AML-193 (cell line): ENCODE measurements at places on chromosomes 3 and 15.
A peak's percentile ranks its signal among the peaks of the same experiment; 100 is the strongest.

GRCh38 chr15:39393575-39394335 is 187.1 kb upstream of the THBS1 start:
- no peak for DNase-seq

DNA sequence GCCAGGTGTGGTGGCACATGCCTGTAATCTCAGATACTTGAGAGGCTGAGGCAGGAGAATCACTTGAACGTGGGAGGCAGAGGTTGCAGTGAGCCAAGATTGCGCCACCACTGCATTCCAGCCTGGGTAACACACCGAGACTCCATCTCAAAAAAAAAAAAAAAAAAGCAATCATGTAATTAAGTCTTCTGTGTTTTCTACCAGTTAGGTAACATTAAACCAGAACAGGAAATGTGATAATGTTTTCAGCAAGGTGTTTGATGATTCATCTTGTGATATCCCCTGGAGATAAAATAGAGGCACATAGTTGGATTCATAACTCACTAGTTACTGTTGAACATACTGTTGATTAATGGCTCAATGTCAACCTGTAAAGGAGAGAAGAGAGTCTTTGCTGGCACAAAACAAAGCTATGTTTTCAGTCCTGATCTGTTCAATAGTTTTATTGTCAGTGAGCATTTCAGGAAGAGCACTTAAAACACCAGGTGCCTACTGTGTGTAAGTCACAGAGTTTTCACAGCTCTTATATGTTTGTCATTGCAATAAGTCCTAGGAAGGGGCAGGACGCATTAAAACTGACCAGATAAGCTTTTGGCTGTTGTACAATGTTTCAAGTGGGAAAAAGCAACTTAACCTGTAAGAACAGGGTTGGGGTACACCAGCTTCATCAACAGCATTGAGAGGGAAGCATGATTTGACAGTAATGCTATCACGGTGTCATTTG is 19.5 kb downstream of the DNAJB11 start:
- no peak for DNase-seq

GRCh38 chr15:100229181-100230163 is 112.3 kb downstream of the ADAMTS17 start:
- no peak for DNase-seq

DNA sequence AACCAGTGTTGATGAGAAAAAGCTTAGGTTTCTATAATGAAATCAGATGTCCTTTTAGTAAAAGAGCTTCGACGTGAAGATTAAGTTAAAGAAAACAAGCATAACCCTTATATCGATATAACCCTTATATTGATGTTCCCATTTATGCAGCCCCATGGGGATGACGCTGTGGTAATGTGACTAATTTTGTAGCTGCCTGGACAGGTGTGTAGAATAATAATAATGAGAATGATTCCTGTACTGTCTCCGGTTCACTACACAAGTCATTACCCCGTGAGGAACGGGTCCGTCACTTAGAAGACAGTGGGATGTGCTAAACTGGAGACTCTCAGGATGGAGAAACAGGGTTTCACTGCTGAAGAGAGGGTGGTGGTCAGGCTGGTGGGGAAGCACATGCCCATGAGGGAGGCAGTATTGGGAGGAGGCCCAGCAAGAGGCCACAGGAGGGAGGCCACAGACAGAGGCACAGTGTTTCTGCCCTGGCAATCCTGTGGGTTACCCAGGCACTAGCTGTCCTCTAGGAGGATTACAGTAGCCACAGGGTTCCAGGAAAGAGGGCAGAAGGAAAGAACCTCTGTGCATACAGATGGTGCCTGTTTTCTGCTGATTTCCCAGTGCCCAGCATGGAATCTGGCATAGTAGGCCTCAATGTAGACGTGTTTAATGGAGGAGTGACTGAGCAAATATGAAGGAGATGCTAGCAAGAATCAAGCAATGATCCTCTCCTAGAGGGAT is 191.1 kb upstream of the TSC22D2 start:
- DNase-seq, result no peak

DNA sequence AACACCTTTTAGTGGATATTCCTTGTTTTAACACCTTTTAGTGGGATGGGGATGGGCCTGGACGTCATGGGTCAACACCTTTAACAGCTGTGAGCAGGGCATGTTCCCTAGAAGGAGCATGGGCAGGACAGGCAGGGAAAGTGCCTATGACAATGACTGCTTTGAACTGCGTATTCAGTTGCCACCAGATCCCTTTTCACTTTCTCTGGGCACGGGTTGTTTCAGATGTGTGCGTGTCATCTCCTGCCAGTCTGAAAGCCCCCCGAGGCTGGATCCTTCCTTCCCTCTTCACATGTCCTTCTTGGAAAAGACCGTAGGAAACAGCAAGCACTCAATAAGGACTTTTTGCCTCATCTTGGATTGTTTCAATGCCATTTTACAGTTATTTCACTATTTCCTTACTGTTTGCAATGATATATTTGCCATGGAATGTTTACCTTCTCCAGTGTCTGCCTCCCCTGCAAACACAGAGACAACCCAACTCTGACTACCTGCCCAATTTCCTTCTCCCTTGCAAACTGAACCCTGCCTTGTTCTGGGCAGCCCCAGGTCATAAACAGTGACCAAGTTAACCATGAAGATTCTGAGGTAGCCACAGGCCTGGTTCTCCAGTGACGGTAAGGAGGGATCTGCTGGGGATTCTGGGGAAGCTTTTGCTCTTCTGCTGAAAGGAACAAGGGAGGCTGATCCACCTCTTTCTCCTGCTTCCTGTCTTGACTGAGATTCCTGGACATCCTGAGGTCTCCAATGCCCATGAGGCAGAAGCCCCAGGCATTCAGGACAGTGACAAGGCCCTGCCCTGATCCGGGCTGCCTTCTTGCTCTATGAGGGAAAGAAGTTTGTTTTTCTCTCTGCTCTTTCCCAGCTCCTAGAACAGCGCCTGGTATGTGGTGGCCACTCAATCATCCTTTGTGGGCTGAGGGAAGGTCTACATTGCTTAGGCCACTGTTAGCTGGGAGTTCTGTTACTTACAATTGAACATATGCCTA is 51.8 kb downstream of the NOX5 start:
- DNase-seq, result no peak

GRCh38 chr15:74383286-74383685 is 15.8 kb upstream of the CYP11A1 start:
- DNase-seq, result no peak

GRCh38 chr3:157429708-157430107 is 6.9 kb upstream of the PTX3 start:
- DNase-seq, result peak; percentile 78

DNA sequence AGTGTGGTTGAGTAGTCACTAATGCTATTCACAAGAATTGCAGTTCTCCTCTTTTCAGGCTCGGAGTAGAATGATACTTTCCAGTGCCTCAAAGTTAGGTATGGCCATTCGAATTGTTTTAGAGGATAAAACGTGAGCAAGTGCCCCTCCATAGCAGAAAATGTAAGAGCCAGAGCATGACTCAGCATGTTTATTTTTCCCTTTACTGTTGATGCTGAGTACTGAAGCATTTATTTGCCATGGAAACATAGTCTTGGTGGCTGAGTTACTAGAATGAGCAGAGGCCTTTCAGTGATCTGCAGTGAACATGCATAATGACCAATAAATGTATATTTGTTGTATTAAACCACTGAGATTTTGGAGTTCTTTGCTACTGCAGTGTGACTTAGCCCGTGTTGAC is 540.6 kb downstream of the NLGN1 start:
- DNase-seq, result no peak

GRCh38 chr3:112773864-112774263 is 72.8 kb downstream of the CD200R1L start:
- DNase-seq, result no peak
